Parietal lobe (tissue), 2 donors: ENCODE measurements at places on chromosomes 3 and 15. TPM values are rescaled to one million over a fixed set of nuclear protein-coding genes. Genes with fewer than 3 reads are reported as not detected.

ZNF80 gene
- not detected for total RNA-seq

LDHAL6B gene
- total RNA-seq = not detected

SHC4 gene
- total RNA-seq = 7.2 TPM

CACNA1D gene
- 49.8 TPM for total RNA-seq

TRAT1 gene
- total RNA-seq = not detected

LRRIQ4 gene
- total RNA-seq = 0.63 TPM

CD86 gene
- 0.94 TPM for total RNA-seq

ZCWPW2 gene
- 1.3 TPM for total RNA-seq

ISLR2 gene
- total RNA-seq = 186 TPM

ADAMTS7 gene
- total RNA-seq = 26.3 TPM

FBXL22 gene
- 0.31 TPM for total RNA-seq

NRG4 gene
- not detected for total RNA-seq

SLC28A2 gene
- total RNA-seq = not detected

ASB14 gene
- total RNA-seq = not detected

ZNF502 gene
- total RNA-seq = 14.1 TPM

WDR93 gene
- 0.63 TPM for total RNA-seq
